ENCODE measurements at places on chromosomes 1 and 21.

- DNase-seq: no peak
These were observed 17.3 kb upstream of the FHAD1 start for GRCh38 chr1:15229707-15230131.

DNA sequence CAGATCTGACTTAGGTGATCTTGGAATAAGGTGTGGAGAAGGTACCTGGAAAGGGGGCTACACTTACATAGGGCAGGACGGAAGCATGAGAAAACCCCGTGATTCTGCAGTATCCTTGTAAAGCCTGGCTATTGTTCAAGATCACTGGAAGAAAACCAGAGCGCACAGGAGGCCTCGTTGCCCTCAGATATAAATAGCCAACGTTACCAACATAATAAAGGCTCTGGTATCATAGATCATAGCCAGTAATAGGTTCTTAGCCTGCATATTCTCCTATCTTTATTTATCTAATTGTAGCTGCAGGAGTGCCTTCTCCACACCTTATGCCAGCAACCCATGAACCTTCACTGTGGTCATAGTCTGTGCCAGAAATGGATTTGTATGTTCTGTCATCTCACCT is 35.9 kb upstream of the MPZL1 start:
- DNase-seq: no peak

GRCh38 chr1:24992761-24993211 is 62.7 kb upstream of the RUNX3 start:
- DNase-seq: no peak

- no peak for DNase-seq
These were observed 131.2 kb downstream of the URB2 start for GRCh38 chr1:229757226-229757625.

DNA sequence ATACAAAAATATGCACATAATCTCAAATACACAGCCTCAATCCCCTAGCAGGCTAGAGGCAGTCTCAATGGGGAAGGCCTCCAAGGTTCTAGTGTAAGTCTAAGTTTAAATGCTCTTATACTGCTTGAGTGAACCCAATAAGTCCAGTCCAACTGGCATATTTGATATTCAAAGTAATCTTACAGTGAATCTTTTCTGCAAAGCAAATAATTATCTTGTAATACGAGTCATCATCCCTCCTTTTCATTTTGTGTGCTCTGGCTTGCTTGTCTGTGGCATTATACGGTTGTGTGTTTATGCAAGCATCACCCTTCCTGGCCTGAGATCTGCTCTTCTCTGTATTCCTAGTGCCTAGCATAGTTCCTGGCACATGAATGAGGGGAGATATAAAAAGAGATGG is 166.9 kb upstream of the HMGB4 start:
- DNase-seq: no peak

GRCh38 chr1:94765958-94766357 is 54.2 kb upstream of the SLC44A3 start:
- DNase-seq: no peak

DNA sequence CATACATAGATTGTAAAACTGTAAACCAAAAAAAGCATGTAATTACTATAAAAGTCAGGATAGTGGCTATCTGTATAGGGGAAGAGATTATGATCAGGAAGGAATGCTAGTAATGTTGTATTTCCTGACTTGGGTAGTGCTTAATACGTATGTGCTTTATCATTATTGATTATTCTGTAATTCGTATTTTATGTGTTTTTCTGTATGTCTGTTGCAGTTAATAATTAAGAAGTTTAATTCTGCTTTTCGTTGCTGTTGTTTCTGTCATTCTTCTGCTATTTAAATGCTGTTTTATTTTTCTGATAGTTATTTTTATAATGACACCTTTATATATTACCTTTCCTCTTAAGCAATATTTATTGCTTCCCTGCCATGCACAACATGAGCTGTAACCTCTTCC is 29.3 kb upstream of the TRIM33 start:
- DNase-seq: no peak

DNA sequence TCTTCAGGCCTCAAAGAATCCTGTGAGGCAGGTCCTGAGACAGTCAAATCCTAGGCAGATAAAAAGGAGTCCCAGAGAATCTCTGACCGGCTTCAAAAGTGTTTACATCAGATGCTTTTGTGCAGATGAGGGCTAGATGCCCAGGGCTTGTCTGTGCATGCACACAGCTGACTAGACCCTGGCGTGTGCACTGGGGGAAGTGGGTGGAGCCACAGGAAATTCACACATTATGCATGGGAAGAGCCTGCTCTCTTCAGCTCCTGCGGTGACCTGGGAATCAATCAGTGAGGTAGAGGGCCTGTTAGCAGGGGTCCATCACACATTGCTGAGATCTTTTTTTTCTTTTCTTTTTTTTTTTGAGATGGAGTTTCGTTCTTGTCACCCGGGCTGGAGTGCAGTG is 36.6 kb upstream of the NHLH2 start:
- no peak for DNase-seq

DNA sequence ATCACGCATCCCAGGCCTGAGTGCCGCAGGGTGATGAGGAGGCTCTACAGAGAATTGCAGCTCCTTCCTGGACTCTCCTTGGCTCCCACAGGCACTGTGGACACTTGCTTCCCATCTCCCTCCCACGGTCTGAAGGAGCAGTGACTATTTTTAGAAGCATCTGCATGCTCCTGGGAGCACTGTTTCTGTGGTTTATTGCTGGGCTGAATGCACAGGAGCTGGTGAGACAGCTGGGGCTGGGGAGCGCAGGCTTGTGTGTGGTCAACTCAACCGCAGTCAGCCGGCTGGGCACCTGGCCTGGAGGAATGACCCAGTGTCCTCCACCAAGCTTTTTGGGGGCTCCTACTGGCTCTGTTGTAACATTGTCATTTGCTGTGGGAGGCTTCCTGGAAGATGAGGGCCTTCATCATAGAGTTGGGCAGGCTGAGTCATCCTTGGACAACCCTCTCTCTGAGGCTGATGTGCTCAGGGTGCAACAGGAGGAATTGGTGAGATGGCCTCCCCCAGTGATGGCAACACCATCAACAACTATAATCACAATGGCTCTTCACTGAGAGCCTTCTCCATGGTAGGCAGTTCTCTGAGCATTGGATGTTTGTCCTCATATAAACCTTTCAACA is 1.7 kb downstream of the NFASC start:
- DNase-seq: no peak

- DNase-seq: no peak
These were observed 6.9 kb downstream of the SERTAD4 start for GRCh38 chr1:210239349-210240111.

- DNase-seq: no peak
These were observed 697.8 kb downstream of the LRRIQ3 start for GRCh38 chr1:73500154-73500553.

GRCh38 chr1:109721042-109721441 is 9.0 kb downstream of the GSTM5 start:
- DNase-seq: no peak

DNA sequence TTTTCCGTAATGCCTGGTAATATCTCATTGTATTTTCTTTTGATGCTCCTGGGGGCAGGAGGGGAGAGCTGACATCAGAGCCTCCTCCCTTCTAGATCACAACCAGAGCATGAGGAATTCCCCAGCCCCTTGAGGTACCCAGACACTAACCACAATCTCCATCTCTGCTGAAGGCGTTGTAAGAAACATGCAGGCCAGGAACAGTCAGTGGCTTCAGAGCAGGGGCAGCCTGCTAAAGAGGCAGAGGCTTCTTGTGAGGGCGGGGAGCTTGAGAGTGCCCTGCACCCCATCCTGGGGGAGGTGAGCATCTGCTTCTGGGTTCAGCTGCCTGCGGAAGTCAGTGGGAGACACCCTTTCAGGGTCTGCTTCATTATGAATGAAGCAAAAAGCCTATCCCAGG is 19.0 kb downstream of the MAPKAPK2 start:
- no peak for DNase-seq

- DNase-seq: no peak
These were observed 23.4 kb downstream of the POFUT2 start for GRCh38 chr21:45264146-45264911.

- no peak for DNase-seq
These were observed 69.2 kb downstream of the LPGAT1 start for GRCh38 chr1:211761400-211761799.

DNA sequence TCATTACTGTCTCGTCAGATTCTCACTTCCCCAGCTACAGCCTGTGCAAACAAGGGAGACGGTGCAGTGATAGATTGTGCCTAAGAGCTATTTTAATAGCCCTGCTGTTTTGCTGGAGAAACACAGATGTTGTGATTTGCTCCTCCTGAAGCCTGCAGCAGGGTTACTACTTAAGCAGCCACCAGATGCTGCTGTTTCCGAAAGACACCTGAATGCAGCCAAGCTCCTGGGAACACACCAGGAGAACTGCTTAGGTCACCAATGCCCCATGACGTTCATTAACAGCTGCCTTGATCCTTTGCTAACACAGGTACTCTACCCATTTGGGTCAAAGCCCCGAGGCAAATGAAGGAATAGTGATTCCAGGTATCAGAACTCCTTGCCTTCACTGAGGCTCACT is 411.8 kb upstream of the DAB1 start:
- no peak for DNase-seq

GRCh38 chr21:32003411-32003810 is 130.6 kb downstream of the HUNK start:
- no peak for DNase-seq

DNA sequence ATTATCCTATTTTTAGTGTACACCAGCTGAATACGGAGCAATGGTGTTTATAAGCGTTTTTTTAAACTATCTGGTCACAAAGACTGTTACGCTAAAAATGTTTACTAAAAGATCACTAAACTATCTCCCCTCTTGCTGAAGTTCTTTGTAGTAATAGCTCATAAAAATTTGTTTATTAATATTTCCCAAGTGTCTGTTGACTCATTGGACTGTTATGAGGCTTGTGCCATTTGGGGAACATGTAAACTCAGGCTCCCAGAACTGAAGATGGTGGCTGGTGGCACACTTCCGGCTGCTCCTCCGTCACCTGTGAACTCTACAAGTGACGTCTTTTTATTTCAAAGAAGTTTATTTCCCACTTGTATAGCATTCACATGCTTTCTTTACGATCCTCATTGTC is 46.3 kb downstream of the AIDA start:
- DNase-seq: no peak

GRCh38 chr1:234550341-234551031 is 59.5 kb downstream of the IRF2BP2 start:
- no peak for DNase-seq

Data from hematopoietic multipotent progenitor cell (in vitro differentiated cells).